NCI-H2081 (cell line): ENCODE measurements at places on chromosomes 11 and 22.
A peak's percentile ranks its signal among the peaks of the same experiment; 100 is the strongest.

- no peak for DNase-seq
These were observed 142.3 kb downstream of the OR4C45 start for GRCh38 chr11:50174975-50175374.

GRCh38 chr11:811446-812245 lies 1.9 kb downstream of the RPLP2 start:
- DNase-seq = no peak

DNA sequence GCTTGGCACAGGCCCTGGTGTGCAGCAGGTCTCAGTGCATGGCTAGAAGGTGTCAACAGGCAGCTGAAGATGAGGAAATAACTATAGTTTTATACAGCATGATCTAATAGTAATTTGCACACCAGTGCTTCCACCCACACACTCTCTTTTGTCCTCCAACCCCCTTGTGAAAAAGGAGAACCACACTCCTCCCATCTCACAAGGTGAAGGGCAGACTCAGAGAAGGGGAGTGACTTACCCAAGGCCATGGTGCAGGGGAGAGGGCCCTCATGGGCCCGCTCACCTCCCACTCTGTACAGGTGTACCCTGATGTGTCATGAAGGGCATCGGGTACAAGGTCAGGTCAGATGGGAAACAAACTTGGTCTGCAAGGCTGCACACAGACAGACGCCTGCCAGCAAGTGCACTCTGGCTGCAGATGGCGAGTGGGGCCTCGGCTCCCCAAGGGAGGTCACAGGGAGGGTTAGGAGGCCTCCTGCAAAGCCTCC lies 53.4 kb downstream of the DGCR2 start:
- DNase-seq = no peak

DNA sequence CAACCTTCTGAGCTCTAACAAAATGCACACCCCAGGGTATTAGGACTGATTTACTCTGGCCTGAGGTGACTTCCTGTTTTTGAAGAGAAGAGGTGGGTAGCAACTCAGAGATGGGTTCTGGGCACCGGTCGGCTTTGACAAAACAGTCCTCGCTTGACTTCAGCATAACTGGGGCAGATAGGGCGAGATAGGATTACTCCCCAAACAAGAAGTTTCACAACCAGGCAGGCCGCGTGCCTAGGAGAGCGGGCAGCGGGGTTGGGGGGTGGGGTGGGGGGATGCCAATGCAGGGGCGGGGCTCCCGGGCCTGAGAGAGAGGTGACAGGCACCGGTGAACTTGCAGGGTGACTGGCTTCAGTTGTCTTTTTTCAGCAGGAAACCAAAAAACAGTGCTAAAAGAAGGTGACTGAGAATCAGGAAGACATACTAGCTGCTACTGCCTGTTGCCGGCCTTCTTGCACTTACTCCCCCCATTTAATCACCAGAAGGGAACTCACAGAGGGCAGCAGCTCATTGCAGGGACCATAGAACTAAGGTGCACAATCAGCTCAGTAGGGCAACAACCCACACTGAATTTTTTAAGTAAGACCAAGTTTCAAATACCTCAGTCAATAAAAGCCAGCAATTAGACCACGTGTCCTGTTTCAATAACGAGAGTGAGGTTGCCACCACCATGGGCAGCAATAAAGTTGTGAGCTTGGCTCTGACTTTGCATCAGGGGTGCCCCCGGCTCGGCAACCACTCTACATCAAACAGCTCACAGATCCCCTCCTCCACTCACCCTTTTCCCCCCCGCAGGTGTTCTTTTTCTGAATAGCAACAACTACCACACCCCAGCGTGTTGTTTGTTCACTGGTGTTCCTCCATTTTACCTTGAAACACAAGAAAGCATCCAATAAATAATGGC lies 37.2 kb upstream of the ETS1 start:
- no peak for DNase-seq

DNA sequence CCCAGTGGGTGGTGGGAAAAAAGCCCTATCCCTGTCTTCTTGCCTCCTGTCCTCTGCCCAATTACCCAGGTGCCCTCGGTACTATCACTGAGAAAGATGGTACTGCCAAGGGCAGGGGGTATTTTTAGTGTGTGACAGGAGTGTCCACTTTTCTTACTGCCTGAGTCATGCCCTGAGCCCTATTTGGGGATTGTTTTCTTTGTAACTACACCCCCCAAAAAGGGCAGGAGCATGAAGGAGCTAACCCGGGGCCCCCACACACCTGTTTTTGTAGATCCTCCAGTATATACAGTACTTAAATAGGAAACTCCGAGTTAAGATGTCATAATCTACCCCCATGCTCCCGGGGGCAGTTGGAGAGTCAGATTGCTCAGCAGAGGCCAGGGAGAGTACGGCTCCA lies 3.8 kb downstream of the SMTNL1 start:
- no peak for DNase-seq

- DNase-seq = no peak
These were observed 63.7 kb downstream of the DSCAML1 start for GRCh38 chr11:117733316-117733715.

DNA sequence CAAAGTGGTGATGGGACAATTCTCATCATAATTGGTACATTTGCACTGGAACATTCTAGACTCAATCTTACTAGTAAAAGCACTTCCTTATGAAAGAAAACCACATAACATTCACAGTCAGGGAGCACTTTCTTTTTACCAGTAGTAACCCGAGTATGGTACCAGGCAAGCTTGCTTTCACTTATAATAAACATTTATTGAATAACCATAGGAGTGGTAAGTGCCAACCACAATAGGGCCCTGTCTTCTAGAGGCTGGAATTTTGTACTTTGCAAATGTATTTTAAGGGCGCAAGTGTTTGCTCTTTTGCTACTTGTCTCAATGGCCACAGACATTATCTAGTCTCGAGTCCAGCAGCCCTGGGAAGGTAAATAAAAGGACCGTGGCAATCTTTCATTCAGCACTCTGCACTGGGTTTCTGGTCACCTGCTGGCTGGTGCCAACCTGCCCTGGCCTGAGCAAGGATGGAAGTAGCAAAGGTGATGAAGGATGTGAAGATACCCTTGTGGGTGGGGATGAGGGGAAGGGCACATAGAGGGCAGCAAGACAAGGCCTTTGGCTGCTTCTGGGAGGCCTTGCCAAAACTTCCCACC lies 24.2 kb downstream of the C22orf31 start:
- no peak for DNase-seq

DNA sequence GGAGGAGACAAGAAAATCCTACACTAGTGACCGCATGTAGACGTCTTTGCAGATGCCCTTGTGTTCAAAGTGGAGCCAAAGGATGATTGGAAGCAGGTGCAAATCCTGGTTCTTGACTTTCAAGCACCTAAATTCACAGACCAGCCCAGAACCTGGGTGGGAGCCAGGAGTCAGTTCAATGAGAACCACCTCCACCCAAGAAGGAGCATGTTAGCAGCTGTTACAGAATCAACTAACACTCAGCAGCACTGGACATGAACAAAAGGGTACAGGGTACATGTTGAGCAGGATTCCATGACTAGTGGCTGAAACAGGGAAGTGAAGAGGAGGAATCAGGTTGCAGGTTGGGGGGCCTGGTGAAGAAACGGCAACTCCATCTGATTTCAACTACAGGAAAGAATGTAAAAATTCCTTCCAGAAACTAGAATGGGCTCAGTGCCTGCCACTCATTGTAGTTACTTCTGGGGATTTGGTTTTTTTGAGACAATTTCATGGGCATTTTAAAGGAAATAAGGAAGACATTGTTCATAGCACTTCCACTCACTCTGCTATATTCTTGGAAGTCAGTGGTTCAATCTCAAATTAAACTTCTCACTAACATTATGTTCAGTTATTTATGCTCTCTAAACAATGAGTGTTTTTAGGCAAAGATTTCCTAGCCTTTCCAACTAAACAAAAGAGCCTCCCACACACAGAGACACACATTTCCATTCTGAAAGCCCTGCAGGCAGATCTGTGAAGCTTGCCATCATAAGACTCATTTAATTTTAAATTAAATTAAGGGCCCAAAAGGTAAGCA lies 173.3 kb downstream of the CADM1 start:
- no peak for DNase-seq

DNA sequence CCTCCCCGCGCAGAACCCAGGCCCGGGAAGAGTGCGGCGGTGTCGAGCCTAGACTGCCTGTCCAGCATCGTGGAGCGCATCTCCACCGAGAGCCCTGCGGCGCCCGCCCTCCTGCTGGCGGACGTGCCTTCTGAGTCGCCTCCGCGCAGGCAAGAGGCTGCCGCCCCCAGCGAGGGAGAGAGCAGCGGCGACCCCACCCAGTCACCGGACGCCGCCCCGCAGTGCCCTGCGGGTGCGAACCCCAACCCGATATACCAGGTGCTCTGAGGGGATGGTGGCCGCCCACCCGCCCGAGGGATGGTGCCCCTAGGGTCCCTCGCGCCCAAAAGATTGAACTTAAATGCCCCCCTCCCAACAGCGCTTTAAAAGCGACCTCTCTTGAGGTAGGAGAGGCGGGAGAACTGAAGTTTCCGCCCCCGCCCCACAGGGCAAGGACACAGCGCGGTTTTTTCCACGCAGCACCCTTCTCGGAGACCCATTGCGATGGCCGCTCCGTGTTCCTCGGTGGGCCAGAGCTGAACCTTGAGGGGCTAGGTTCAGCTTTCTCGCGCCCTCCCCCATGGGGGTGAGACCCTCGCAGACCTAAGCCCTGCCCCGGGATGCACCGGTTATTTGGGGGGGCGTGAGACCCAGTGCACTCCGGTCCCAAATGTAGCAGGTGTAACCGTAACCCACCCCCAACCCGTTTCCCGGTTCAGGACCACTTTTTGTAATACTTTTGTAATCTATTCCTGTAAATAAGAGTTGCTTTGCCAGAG lies 2.0 kb downstream of the MYOD1 start:
- DNase-seq = no peak

- no peak for DNase-seq
These were observed 588.4 kb downstream of the METTL15 start for GRCh38 chr11:28696591-28696990.

DNA sequence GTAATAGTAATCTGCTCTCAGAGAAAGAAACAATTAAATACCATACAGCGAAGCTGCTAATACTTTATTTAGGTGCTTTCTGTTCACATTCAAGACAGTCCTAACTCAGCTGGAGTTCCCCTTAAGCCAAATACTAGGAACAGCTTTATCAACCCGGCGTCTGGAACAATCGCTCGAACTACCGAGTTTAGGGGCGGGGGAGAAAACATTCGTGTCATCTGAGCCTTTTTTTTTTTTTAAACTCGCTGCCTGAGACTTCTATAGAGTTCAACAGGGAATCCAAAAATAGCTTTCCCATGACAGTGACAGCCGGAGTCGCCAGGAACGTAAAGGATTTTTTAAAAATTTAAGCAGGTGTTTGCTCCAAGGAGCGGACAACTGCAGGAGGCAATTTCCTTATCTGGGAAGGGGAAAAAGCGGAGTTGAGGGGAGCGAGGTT lies 852 bp downstream of the TRAF6 start:
- DNase-seq = no peak

DNA sequence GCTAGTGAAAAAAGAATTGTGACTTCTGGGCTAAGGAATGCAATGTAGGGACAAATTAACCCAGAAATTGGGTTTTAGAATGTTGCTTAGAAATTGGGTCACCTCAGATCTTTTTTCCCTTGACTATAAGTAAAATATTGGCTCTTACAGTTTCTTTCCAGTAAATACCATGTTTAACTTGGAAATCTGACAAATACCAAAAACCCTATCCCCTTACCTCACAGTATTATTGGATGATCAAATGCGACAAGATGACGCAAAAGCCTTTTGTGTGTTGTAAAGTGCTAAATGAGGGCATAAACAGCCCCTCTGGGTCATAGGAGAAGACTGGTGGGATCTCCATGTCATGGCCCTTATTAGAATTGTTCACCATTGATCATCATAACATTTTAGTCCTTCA lies 6.1 kb upstream of the UPB1 start:
- no peak for DNase-seq

- no peak for DNase-seq
These were observed at the start of gene OR5A2 for GRCh38 chr11:59426361-59427067. OR5A2 (minus strand) TSS chr11:59426413; CDS start chr11:59422953, 3,460 bp downstream.

DNA sequence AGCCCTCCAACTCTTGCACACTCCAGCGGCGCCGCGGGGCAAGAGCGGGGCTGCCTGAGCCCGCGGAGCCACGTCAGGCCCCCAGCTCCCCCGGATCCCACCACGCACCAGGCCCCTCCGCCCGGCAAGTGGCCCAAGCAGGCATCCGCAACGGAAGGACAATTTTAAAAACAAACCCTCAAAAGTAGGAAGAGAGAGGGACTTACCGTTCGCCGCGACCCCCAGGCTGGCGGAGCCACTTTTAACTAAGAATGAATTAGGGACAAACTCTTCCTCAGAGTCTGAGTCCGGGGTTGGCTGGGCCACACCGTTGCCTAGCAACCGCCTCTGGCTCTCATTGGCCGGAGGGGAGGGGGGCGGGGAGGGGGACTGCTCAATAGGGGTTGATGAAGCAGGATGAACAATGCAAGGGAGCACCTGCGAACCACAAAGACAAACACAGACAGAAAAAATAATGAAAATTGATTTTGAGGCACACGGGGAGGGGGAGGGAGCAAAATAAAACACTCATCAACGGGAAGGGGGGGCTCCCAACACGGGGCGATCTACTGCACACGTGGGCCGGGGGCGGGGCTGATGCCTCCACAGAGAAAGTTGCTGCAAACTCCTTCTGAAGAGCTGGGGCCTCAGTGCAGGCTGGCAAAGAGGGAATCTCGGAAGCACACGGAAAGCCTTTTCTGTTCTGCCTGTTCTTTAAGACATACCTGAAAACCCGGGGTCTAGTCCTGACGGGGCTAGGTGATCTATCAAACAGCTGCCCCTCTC lies 387.5 kb upstream of the NARS2 start:
- peak; percentile 39 for DNase-seq

DNA sequence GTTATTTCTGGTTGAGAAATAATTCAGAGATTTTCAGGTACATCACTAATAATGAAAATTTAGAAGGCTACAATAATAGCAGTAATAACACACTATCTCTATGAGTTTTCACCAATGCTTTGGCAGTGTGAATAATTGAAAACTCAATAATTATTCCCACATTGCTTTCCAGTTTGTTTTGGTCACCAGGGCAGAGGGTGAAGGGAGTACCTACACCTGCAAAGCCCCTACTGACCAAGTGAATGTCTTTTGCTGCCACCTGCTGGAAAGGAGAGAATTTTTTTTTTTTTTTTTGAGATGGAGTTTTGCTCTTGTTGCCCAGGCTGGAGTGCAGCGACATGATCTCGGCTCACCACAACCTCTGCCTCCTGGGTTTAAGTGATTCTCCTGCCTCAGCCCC lies 3.2 kb downstream of the NELL1 start:
- DNase-seq = peak; percentile 22

- no peak for DNase-seq
These were observed 24.4 kb downstream of the ARHGAP8 start for GRCh38 chr22:44776605-44777363.

- no peak for DNase-seq
These were observed 54.2 kb downstream of the FEZ1 start for GRCh38 chr11:125441648-125442410.
